ENCODE measurements at places on chromosomes 5 and 9. TPM values are rescaled to one million over a fixed set of nuclear protein-coding genes. Genes with fewer than 3 reads are reported as not detected.

- peak; percentile 98 for DNase-seq
Observed at GRCh38 chr5:142507531-142508372, 178.1 kb downstream of the FGF1 start.

DNA sequence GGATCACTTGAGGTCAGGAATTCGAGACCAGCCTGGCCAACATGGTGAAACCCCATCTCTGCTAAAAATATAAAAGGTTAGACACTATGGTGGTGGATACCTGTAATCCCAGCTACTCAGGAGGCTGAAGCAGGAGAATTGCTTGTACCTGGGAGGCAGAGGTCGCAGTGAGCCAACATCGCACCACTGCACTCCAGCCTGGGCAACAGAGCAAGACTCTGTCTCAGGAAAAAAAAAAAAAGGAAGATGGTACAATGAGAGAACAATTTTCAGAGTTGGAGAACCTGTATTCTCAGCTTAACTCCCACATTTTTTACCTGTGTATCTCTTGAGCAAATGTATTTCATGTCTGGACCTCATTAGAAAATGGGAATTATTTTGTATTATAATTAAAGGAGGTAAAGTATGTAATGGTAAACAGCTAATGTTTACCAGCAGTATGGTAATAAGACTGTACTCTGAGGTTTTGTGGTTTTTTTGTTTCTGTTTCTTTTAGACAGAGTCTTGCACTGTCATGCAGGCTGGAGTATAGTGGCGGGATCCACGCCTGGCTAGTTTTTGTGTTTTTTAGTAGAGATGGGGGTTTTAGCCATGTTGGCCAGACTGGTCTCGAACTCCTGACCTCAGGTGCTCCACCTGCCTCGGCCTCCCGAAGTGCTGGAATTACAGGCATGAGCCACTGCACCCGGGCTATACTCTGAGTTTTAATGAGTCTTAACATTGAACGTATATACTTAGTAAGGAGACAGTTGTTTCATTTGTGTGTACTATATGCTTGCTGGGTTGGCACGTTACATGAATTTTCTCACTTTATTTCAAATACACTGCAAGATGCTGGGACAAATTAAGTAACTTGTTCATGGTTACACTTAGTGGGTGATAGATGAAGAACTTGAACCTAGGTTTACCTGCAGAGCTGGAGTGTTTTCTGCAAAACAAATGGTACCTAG lies 16.2 kb downstream of the UHRF2 start:
- DNase-seq, result peak; percentile 53

DNA sequence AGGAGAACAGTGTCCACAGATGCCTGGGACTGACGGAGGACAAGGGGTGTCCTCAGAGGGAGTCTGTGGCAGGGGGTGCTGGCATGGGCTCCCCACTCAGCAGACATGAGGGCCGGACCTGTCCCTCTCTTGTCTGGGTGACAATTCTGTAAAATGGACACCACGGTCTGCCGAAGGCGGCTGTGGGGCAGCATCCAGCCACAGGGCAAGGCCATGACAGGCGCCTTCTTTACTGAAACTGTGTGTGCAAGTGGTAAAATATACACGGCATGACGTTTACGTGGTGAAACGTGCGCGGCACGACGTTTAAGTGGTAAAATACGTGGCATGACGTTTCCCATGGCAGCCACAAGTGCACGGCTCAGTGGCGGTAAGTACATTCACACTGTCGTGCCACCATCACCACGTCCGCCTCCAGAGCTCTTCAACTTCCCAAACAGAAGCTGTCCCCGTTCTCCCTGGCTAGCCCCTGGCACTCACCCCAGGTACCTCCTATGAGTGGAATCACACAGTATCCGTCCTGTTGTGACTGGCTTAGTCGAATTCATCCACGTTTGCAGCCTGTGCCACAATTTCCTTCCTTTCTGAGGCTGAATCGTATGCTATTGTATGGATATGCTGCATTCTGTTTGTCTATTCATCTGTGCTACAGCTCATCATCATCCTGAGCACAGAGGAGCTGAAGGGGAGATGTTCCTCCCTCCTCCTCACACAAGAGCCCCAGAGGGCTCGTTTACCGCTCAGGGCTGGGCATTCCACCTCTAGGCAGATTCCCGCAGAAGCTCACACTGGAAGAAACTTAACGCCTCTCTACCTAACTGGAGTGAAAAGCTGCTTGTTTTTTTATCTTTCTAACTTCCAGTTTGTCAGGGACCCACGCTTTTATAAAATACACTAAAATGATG lies 52.5 kb downstream of the COL23A1 start:
- no peak for DNase-seq

GRCh38 chr5:123142957-123143356 lies 53.9 kb downstream of the PRDM6 start:
- no peak for DNase-seq

DNA sequence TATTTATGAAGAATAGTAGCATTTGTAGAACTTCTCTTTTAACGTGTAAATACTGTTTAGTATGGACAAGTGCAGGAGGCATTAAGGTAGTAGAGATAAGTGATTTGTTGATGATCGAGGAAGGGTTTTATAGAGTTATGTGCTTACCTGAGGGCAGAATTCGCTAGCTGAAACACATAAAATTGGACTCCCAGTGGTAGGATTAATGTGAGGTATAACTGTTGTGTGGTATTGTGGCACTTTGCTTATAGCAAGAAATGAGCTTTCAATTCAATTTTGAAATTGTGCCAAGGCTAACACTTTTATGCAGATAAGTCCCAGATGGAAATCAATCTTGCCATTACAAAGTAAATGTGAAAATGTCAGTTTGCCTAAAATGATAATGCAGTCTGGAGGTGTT lies 1.2 kb downstream of the AP3S1 start:
- DNase-seq, result no peak

DNA sequence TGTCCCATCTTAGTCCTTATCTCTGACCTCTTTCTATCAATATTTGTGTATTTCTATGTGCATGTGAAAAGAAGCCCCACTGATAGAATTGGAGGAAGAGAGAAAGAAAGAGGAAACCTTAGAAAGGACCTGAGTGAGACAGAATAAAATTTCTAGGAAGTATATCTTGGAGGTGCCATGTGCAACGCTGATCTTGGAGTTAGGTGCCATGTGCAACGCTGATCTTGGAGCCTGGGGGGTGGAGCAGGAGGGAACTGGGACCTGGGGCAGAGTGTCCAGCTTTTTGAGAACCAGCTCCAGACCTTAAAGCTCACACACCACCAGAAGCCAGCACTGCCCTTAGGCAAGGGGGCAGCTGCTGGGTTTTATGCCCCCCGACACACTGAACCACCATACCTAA lies 89.4 kb downstream of the SHC3 start:
- no peak for DNase-seq

DNA sequence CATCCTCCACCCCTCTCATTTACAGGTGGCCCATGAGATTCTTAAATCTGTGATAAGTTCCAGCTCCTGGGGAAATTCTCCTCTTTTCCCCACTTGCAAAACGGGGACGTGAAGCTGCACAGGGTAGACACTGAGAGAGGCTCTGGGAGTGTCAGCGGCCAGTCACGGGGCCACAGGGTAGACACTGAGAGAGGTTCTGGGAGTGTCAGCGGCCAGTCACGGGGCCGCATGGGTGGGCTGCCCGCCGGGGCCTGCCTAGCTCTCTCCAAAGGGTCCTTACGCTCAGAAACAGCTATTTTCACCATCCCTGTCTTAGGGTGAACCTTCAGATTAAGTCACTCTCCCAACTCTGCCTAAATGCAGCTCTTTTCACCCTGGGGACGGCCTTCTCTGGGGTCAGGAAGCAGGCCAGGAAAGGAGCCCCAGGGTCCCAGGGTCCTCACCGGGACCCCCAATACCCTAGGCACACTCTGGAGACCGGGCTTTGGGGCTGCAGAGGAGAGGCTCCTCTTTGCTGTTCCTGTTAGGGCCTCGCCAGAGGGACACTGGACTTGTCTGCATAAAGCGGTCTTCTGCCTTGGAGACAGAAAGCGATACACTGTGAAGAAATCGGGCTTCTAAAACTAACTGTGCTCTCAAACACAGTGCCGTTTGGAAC lies 1.5 kb downstream of the FAM78A start:
- DNase-seq, result no peak

- DNase-seq, result no peak
Observed at GRCh38 chr5:53569453-53569852, 9.0 kb downstream of the NDUFS4 start.

GRCh38 chr5:16727755-16728325 lies 111.0 kb upstream of the RETREG1 start:
- peak; percentile 47 for DNase-seq

DNA sequence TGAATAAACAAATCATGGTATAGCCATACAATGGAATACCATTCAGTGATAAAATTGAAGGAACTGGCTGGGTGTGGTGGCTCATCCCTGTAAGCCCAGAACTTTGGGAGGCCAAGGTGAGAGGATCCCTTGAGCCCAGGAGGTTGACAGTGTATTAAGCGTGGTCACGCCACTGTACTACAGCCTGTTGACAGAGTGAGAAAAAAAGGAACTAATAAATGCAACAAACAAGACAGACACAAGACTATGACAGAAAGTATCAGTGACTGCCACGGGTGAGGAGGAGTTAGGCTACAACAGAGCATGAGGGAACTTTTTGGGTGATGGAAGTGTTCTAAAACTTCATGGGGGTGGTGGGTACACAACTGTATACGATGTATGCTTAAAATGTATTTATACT lies 2.2 kb downstream of the FNIP1 start:
- no peak for DNase-seq

DNA sequence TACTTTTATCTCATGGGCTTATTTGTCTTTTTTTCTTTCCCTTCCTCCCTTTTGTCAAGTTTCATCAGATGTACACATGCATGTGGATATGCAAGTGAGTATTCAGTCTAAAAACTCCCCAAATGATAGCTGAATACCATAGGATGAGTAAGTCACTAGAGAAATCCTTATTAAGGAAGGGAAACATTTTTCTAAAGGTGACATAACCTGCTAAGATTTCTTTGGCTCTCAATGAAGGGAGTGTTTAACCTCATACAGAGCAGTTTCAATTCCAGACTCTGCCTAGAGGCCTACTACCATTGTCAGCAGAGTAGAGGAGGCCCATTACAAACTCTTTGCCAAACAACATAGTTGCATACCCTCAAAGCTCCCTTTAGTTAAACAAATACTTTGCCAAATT lies 192.4 kb downstream of the ARHGEF28 start:
- DNase-seq, result peak; percentile 80

GRCh38 chr5:149217096-149217802 lies 54.4 kb upstream of the AFAP1L1 start:
- DNase-seq, result no peak

- peak; percentile 33 for DNase-seq
Observed at GRCh38 chr5:140383300-140383699, 18.3 kb upstream of the ANKHD1 start.

DNA sequence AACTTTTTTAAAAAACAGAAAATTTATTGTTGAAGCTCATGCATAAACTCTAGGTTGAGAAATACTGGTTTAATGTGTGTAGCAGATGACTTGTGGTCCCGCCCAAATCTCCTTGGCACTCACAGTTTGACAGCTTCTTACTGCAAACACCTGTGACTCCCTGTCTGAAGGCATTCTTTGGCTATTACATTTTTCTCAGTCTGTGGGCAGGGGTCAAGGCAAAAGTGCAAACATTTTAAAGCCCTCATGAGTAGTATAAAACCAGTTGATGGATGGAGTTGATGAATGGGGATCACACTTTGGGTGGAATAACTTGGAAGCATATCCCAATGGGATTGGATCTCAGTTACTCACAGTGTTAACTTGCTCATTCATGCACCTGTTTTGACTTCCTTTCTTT lies 1007.0 kb upstream of the NUDT12 start:
- DNase-seq, result no peak

- DNase-seq, result no peak
Observed at GRCh38 chr5:122237906-122238305, 74.1 kb upstream of the SNCAIP start.

DNA sequence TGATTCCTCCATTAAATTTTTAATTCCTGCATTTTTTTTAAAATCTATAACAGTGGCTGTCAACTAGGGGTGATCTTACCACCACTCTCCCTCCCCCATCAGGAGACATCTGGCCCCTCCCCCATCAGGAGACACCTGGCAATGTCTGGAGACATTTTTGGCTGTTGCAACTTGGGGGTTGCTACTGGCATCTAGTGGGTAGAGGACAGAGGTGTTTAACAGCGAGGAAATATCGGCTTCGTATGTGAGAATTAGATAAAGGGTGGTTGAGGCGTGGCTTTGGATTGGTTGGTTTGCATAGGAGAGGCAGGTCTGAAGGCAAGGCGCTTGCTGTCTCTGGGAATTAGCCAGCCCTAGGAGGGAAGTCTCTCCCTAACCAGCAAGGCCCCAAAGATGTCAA lies 10.5 kb downstream of the CDHR2 start:
- no peak for DNase-seq

- DNase-seq, result no peak
Observed at GRCh38 chr5:180521591-180521990, 27.4 kb downstream of the CNOT6 start.

SPINK13 gene
- 1.8 TPM for total RNA-seq

GPR151 gene
- total RNA-seq, result not detected

SLC12A7 gene
- 42.2 TPM for total RNA-seq

Measured in renal cortical epithelial cell (primary cell).